ENCODE measurements at places on chromosomes 6 and 20.

- DNase-seq: no peak
Measured at GRCh38 chr6:12557765-12558164, 158.8 kb upstream of the PHACTR1 start.

DNA sequence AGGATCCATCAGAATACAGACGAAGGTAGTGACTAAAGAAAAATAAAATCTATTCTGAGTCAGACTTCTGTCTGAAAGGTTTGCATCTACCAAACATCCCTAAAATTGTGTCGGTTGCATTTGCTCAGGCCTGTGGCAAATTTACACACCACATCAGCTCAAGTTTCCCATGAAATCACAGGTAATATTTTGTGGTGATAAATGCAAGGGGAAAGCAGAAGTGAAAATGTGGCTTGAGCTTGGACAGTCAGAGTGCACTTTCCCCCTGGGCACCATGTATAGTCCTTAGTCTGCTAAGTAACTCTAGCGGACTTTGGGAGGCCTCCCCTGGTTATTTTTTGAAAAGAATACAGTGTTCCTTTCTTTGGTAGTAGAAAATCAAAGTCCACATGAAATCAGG, 159.1 kb downstream of the PKHD1 start:
- no peak for DNase-seq

DNA sequence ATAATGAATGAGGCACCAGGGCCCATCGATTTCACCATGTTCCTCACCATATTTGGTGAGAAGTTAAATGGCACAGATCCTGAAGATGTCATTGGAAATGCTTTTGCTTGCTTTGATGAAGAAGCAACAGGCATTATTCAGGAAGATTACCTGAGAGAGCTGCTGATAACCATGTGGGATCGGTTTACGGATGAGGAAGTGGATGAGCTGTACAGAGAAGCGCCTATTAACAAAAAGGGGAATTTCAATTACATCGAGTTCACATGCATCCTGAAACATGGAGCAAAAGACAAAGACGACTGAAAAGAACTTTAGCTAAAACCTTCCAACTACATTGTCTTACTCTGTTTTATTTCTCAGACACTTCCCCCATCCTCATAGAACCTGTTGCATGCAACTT, 21.6 kb upstream of the ZBTB22 start:
- no peak for DNase-seq

DNA sequence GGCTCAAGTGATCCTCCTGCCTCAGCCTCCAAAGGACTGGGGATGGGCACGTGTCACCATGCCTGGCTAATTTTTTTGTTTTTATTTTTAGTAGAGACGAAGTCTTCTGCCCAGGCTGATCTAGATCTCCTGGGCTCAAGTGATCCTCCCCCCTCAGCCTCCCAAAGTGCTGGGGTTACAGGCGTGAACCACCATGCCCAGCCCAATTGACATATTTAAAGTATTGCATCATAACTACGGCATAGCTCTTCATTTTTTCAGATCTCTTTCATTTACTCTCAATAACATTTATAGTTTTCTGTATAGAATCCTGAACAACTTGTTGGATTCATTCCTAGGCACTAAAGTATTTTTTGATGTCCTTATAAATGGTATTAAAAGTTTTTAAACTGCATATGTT, 13.0 kb downstream of the SERPINB1 start:
- no peak for DNase-seq

- no peak for DNase-seq
Measured at GRCh38 chr6:84588697-84589080, 175.7 kb downstream of the TBX18 start.

DNA sequence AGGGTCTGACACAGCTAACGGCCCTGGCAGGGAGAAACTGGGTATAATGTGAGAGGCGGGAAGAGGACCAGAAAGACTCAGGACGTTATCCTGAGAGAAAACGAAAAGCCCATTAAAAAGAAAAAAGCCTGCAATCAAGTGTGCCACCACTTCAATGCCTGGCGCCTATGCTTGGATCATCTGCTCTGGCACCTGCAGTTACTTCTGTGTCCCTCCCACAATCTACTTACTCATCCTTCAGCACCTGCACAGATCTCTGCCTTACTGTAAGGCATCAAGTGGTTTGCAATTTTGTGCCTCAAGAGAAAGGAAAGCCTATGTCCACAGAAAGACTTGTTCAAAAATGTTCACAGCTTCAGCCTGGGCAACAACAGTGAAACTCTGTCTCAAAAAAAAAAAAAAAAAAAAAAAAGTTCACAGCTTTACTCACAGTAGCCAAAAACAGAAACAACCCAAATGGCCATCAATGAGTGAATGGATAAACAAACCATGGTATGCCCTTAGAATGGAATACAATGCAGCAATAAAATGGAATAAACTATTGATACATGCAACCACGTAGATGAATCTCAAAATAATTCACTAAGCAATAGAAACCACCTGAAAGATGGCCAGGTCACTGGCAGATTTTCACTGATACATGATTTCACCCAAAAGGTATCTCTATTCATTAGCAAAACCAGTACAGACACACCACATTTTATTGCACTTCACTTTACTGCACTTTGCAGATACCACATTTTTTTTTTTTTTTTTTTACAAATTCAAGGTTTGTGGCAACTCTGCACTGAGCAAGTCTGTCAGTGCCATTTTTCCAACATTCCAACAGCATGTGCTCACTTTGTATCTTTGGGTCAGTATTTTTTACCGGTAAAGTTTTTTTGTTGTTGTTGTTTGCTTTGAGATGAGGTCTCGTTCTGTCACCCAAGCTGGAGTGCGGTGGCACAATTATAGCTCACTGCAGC, 48.6 kb downstream of the ABHD12 start:
- no peak for DNase-seq

DNA sequence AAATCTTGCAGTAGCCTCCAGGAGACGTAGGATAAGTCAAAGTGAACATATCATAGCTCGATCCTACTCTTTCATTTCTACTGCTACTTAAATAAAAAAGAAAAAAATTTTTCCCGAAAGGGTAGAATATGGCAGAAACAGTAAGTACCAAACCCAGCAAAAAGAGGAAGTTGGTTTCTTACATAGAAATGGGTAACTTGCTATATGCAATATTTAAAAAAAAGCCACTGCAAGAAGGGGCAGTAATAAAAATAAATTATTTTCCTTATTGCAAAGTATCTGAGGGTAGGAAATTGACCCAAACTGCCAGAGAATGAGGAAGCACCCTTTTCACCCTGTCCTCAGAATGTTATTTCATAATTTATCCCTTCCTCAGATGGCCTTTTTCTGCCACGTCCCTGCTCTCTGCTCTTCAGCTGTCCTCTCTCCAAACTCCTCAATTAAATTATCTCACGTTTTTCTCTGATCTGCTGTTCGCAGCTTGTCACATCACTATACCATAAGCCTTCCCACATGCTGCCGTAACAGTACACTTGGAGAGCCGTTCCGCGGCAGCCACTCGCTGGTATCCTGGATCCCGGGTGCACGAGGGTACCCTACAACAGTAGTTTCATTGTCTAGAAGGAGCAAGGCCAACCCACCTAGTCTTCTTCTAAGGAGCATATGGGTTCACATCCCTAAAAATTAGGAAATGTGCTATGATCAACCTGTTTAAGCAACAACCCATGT, 149.6 kb downstream of the BACH2 start:
- DNase-seq: no peak

DNA sequence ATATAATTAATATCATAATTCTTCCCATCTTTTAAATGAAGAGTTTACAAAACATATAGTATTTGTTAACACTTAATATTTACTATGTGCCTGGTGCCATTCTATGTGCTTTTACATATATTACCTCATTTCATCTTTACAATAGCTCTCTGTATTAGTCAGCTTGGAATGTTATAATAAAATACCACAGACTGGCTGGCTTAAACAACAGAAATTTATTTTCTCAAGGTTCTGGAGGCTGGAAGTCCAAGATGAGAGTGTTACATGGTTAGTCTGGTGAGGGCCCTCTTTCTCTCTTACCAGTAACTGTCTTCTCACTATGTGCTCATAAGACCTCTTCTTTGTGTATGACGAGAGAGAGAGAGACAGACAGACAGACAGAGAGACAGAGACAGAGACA, 110.2 kb downstream of the NKAIN2 start:
- no peak for DNase-seq

GRCh38 chr6:878179-878578, 185.2 kb upstream of the EXOC2 start:
- no peak for DNase-seq

DNA sequence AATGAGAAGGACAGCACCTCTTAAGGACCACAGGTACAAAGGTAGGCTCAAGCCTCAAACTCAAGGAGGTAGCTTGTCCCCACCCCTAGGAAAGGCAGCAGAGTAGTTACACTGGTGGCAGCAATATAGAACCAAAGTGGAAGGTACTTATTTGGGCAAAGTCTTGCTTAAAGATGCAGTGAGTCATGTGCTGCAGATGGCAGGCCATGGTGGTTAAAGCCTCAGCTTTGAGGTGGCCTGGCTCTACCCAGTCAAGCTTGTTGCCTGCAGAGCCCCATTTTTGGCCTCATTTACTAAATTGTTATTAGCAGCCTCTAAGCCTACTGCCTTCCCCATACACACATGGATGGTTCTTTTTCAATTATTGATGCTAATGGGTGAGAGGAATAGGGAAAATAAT, 146.0 kb downstream of the ELOVL4 start:
- no peak for DNase-seq

GRCh38 chr20:5316188-5317158, at the start of gene PROKR2:
PROKR2 (minus strand) TSS chr20:5316954; CDS start chr20:5314369, 2,585 bp downstream.
- DNase-seq: no peak

- no peak for DNase-seq
Measured at GRCh38 chr6:87029711-87030314, 65.1 kb downstream of the CGA start.

DNA sequence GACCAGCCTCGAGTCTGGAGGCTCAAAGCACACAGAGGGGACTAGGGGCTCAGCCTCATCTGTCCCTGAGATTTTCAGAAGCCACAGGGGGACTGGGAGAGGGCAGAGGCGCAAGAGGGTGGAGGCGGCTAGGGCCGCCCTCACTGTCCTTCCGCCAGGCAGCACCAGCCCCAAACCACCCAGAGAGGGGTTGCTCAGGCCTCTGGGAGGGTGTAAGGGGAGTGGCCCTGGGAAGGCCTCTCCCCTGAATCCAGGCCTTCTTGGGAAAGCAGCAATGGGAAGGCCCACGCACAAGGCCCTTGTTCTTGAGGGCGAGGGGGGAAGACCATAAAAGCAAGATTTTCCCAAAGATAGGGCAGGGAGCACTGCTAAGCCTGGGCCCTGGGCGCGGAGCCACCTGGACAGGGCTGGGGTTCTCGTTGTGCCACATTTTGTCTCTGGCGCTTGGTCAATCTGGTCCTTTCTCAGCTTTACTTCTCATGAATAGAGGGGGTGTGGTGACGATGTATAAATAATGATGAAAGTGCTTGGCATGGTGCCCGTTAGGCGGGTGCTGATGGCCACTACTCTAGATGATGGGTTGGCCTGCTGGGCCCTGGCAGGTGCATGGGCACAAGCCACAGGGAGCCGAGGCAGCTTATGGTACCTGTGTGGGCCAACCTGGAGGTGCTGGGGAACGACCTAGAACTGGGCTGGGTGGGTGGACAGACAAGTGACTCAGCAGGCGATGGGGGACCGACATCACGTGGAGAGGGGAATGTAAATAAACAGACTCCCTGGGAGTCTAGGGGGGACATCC, 4.8 kb downstream of the SAMD10 start:
- DNase-seq: no peak

GRCh38 chr6:13854716-13855250, 40.4 kb upstream of the MCUR1 start:
- DNase-seq: no peak

DNA sequence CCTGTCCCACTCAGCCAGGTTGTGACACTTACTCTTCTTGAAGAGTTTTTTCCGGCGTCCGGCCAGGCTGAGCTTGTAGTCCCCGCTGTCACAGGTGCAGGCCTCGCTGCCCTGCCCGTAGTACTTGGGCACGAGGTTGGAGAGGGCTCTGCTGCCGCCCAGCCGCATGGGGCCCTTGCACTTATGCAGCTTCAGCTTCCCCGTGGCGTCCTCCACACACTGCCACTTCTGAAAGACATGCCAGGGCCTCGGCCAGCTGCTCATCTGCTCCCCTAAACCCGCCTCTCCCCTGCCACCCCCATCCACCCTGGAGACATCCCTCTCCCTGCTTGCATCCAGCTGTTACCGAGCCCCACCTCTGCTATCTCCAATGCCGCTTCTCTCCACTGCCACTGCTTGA, 113.1 kb downstream of the SULF2 start:
- DNase-seq: no peak

GRCh38 chr6:3229566-3230178, 2.2 kb upstream of the TUBB2B start:
- no peak for DNase-seq

DNA sequence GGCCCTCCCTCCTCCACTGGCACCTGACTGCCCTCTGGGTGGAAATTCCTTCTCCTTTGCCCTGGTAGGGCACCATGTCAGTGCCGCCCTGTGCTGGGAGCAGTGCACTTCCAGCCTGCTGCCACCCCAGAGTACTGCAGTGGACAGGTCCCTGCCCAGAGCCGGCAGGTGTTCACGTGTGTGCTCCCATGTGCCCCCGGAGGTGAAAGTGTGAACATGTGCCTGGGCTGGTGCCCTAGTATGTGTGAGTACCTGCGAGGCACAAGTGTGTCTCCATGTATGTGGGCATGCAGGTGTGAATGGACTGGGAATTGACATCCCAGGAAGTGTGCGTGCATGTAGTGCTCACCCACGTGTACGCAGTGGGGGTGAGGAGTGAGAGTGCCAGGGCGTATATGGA, 29.4 kb downstream of the SDCBP2 start:
- DNase-seq: no peak

DNA sequence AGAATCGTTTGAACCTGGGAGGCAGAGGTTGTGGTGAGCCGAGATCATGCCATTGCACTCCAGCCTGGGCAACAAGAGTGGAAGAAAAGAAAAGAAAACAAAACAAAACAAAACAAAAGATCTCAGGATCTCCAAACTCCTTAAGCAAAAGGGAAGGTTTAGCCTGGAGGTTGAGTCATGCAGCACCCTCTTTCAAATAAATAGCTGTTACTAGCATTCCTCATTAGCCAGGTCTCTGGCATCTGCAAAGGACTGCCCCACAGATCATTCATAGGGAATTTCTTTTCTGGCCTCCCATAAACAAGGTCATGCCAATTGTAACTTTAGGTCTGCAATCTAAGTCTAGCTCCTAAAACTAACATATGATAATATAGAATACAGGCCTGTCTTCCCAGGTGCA, 37.2 kb downstream of the EDN1 start:
- no peak for DNase-seq

DNA sequence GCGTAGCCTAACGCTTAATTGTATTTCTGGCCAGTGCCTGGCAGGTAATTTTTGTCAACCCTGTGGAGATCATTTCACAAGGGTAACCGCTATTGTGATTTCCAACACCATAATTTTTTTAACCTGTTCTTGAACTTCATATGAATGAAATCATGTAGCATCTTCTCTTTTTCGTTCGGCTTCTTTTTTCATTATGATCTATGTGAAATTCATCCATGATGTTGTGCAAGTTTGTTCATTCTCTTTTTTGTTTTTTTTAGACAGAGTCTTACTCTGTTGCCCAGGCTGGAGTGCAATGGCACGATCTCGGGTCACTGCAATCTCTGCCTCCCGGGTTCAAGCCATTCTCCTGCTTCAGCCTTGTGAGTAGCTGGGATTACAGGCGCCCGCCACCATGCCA, 42.5 kb upstream of the TGM3 start:
- no peak for DNase-seq

Data from cortex of kidney (tissue), 1 donor.